ENCODE measurements at places on chromosomes 5 and 9.

- no peak for DNase-seq
Measured at GRCh38 chr5:59259237-59259636, 634.3 kb downstream of the PDE4D start.

- no peak for DNase-seq
Measured at GRCh38 chr5:88951457-88951856, 68.5 kb upstream of the MEF2C start.

GRCh38 chr5:54692631-54693030, 175.1 kb downstream of the SNX18 start:
- no peak for DNase-seq

DNA sequence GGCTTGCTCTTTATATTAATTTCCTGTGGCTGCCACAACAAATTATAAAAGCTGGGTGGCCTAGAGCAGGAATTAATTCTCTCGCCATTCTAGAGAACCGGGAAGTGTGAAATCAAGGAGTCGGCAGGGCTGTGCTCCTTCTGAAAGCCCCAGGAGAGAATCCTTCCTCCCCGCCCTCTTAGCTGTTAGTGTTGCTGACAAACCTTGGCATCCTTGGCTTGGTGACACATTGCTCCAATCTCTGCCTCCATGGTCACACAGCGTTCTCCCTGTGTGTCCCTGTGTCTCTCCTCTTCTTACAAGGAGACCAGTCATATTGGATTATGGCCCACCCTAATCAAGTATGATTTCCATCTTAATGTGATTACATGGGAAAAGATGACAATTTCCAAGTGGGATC, 55.9 kb upstream of the NEURL1B start:
- no peak for DNase-seq

- no peak for DNase-seq
Measured at GRCh38 chr5:169354921-169355320, 54.0 kb upstream of the SLIT3 start.

- no peak for DNase-seq
Measured at GRCh38 chr9:112094948-112095681, 80.0 kb downstream of the SUSD1 start.

All from thoracic aorta (tissue), 2 donors.